ENCODE measurements at places on chromosomes 1 and 21. TPM values are rescaled to one million over a fixed set of nuclear protein-coding genes. Genes with fewer than 3 reads are reported as not detected.

Gene GBP5
- polyA plus RNA-seq, result 0.02 TPM

Gene PADI2
- polyA plus RNA-seq, result 0.13 TPM

Gene CCDC185
- polyA plus RNA-seq, result not detected

Gene ZNF648
- not detected for polyA plus RNA-seq

Gene KLF17
- not detected for polyA plus RNA-seq

Gene HYI
- polyA plus RNA-seq, result 26.9 TPM
